ENCODE measurements at places on chromosomes 3 and 15.

GRCh38 chr15:81575436-81576123 lies 201.6 kb upstream of the TMC3 start:
- DNase-seq: no peak

DNA sequence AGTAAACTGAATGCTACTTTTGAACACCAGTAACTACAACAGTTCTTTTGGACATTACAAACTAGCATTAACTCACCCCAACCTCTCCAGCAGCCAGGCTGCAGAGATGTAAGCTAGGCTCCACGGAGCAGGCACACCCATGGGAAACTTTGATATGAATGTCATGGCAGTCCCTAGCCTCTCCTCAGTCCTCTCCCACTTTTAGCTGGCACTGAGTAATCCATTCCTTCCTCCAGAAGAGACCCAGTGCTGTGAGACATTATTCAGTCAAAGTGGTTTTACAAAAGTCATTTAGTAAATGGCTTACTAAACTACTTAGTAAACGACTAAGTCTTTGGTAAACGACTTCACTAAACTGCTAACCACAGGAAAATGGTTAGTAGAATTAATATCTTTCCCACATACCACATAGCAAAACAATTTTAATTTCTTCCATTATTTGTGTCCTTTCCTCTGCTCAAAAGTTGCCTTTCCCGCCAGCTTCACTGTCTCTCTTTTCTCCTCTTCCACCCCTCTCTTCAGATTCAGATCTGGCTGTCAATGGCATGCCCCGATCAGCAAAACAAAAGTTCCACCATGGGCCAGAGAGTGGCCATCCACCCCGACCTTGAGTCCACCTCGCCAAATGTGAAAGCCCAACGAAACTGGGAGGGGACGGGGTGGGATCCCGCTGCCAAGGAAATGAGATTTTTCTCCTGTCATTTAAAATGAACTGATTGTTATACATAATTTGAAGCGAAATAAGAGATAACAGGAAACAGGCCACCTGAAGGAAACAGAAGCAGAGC lies 67.5 kb upstream of the TJP1 start:
- peak; percentile 31 for DNase-seq

DNA sequence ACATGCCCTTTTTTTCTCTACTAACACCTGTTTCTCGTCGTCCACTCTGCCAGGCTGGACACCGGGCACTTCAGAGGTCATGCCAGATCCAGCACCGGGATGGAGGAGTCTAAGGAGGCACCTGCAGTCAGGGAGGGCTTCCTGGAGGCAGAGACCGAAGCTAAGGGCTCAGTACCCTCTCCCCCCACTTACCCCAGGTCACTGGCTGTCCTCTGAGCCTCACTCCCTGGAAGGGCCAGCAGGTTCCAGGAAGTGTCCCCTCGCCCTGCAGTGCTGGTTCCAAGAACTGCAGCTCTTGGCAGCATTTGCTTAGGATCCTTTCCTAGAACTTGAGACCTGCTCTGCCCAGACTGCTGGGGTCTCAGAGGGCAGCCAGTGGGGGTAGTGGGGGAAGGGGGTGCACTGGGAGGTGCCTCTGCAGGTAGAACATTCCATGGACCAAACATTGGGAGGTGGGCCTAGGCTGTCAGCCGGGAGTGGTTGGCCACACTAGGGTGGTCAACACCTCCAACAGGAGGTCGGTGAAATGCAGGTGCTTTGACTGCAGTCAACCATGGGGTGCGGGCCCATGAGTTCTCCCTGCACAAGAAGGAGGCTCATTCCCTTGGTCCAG lies 11.3 kb downstream of the CISH start:
- no peak for DNase-seq

DNA sequence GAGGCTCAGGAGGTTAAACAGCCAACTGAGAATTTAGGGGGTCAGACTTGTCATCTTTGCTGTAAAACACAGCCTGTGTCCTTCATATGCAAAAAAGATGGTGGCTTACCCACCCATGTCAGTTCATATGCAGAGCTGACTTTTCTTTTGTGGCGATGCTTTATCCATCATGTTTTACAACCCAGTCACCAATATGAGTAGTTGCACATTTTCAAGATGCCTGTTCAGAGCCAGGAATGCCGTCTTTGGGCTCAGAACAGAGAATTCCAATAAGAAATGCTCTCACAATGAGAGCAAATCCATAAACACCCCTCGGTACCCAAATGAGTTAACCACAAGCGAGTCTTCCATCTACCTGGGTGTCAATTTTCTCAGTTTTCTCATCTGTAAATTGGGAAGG lies 83.6 kb downstream of the TIGIT start:
- no peak for DNase-seq

GRCh38 chr15:23565395-23566070 lies at the start of gene MKRN3:
Gene MKRN3, plus strand, starts transcription at chr15:23565674. Its CDS starts 109 bp downstream, at chr15:23565783.
- peak; percentile 82 for DNase-seq

DNA sequence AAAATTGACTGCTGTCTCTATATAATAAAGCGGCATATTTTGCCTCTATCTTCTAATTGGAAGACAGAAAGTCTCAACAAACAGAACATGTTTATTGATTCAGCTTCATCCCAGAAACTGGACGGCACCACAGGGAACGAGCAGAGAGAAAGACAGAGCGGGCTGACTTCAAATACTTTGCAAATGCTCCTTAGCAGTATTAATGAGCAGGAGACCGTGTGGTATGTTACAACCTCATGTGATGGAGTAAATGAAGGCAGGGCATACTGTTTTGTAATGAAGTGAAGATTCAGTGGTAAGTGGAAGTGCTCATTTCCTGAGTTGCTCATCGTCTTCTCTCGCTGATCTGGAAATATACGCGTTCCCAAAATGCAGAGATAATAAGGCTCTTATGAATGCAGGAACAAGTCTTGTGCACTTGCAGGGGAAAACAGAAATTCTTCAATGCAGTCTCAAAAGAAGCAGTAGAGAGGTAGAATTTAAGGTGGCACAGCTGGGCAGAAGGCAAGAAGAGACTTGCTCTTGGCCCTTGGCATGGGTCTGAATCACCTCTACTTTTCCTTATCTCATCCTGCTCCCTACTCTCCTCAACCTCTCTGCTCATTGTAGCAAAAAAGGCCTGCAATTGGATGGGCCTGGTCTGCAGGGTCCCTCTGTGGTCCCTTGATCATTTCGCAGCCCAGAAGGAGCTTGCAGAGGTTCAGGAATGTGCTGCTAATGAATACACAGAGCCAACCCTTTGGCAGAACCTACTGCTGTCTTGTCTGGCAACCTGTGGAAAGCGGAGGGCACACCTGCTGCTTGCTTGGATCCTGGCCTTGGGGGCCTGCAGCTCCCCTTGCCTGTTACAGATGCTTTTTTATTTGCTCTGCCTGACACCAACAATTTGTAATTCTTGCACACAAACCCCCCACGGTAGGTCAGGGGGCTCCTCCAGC lies 604.9 kb upstream of the CFAP20DC start:
- no peak for DNase-seq

DNA sequence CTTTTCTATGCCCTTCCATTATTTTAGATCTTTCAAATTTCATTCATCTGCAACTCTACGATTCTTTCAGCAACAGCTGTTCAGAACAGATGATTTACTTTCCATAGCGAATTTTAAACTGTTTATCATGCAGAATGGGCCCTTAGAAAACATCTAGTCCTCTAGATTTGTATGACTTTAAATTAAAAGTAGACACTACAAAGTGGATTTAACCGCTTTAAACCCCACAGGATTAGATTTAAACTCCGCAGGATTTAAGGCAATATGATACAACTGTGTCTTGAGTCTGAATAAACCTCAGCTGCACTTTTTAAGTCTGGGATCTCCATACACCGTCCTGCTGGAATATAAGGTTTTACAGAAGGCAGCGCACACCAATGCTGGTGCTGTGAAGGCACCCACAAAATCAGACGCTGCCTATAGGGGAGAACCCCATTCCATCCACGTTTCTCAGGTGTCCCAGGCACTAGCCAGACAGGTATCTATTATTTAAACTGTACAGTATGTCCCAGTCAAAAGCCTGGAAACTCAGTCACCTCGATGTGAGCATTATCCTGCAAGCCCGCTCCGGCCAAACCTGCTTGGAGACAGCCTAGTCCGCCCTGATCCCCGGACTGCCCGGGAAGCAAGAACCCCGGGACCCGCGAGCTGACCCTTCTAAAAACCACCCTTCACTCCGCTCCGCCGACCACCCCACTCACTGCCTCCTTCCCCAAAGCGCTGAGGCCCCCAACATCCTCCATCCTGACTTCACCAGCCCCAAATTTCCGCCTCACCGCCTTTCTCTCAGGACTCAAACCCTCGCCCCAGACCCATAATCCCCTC lies 768 bp downstream of the ANO10 start:
- no peak for DNase-seq

- no peak for DNase-seq
Observed at GRCh38 chr15:64452988-64453688, 7.2 kb upstream of the ZNF609 start.

DNA sequence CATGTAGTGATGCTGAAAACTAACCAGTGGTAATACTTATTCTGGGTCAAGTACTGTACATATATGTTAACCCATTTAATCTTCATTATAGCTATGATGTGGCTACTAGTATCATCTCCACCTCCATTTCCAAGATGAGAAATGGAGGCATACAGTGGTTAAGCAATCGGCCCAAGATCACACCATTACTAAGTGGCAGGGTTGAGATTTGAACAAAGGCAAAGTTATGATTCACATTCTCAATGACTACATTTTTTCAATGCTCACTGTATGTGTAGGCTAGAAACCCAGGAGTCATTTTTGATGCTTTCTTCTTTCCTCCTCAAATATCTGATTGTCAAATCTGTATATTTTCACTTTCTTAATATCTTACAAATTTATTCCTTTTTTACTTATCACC lies 30.2 kb downstream of the ABI3BP start:
- DNase-seq: no peak

DNA sequence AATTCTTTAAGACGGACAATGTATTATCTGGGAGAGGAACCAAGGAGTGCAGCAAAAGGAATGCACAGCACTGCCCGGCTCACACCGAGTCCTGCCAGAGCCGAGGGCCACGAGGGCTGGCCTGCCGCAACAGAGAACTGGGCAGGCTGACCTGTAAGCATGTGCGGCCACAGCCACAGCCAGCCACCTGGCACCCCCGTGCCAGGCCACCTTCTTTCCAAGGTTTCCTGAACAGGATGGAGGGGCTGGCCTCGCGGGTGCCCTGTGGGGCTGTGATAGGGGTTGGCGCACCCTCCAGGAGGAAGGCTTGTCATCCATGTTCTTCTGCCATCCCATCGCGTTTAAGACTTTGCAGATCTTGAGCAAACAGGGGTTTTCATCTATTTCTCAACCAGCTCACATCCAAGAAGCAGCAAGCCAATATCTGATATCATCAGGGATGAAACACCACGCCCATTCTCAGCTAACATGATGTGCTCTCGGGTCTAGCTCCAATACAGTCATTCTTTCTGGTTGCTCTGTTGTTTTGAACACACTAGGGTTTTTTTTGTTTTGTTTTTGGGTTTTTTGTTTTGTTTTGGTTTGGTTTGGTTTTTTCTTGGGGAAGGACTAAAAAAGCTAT lies 10.2 kb downstream of the CA12 start:
- DNase-seq: peak; percentile 63

DNA sequence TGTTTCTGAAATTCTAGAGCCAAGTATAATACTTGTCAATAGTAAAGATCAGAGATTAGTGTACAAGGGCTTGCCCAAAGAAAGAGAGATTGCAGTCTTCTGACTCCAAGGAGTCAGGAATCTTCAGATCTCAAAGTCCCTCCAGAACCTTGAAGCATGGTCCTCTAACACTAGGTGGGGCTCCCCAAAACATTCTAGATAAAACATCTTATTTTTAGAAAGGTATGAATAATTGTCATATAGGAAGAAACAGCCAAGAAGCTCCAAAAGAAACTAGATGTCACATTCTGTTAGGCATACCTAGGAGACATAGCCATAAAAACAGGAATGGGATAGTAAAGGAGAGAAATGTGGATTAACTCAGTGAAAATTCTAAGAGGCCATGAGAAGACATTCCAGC lies 10.7 kb downstream of the MUC13 start:
- no peak for DNase-seq

- no peak for DNase-seq
Observed at GRCh38 chr3:100090669-100091005, 23.7 kb downstream of the FILIP1L start.

DNA sequence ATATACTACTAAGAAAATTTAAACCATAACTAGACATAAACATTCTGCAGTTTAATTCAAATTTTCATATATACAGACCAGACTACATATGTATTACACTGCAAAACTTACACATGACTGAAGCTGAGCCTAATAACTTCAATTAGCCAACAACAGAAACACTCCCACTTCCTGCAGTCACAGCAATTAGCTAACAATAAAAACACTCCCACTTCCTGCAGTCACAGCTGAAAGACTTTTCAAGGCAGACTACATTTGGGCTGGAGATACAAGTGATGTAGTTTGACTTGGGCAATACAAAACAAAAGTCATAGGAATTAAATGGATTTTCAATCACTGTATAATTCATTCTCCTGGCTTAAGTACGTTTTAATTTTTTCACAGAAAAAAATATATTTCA lies 10.3 kb downstream of the TM2D3 start:
- DNase-seq: peak; percentile 19

DNA sequence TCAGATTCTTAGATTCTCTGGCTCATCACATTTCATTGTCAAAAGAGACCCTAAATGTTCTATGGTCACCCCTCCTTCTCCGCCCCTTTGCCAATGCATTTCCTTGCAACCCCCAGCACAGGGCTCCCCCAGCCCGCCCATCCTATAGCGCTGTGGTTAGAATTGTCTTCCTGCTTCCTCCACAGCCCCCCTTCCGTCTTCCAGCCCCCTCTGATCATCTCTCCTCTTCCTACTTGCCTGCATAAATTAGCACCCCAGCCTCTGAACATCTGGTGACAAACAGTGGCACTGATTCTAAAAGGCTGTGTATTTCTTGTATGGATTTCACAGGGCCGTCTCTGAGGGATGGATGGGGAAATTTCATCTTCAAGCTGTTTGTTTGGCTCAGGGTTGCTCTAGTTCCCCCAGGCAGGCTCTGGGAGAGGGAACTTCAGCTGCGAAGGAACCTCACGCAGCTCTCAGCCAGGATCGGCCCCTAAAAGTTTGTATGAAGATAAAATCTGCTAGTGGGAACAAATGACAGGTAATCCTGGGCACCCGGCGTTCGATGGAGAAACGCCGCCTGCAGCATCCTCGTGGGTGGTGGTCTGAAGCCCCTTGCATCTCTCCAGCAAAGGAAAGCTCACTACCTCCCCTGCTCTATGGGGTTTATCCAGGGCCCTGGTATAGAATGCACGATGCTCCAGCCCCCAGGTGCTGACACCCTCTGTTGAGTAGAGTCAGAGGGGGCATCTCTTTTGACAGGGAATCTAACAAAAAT lies 83.0 kb downstream of the WNT7A start:
- no peak for DNase-seq

- no peak for DNase-seq
Observed at GRCh38 chr15:83685916-83686332, 32.0 kb downstream of the ADAMTSL3 start.

Measured in RPMI7951 (cell line).